ENCODE measurements at places on chromosomes 7 and 10. TPM values are rescaled to one million over a fixed set of nuclear protein-coding genes. Genes with fewer than 3 reads are reported as not detected.

The SLC29A4 gene
- polyA plus RNA-seq = 6.5 TPM

The APBB1IP gene
- polyA plus RNA-seq = 4.7 TPM

- DNase-seq = no peak
Observed at GRCh38 chr10:24180891-24181290, 28.0 kb upstream of the KIAA1217 start.

DNA sequence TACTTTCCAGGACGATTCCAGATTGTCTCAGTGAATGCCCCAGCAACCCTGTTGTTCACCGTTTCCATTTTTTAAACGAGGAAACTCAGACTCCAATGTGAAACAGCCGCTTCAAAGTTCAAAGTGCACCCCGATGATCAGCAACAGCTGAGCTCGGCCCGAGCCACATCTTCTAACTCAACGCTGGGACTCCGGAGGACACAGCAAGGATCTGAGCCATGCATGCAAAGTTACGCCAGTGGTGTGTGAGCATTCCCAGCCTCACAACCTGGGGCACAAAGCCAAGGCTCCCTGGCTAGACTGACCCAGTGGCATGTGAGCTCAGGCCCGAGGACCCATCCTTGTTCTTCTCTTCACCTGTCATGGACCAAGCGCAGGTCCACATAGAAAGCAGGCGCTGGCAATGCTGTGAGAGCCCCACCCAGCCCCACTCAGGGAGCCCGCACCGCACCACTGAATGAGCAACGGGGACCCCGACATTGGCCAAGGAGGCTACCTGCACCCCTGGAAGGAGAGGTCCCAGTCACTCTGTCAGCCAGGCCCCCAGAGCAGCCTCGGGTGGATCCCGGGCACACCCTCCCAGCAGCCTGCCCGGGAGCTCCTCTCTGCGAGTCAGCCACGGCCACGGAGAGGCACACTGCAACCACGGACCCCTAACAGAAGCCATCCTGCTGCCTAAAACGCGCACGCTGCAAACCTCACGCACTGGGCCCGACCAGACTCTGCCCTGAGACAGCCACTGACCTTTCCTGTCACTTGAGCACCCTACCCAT lies 82.9 kb downstream of the MAD1L1 start:
- no peak for DNase-seq

GRCh38 chr10:16609211-16609610 lies 87.5 kb upstream of the C1QL3 start:
- no peak for DNase-seq
